ENCODE measurements at places on chromosomes 1 and 21.
A peak's percentile ranks its signal among the peaks of the same experiment; 100 is the strongest.

- H3K36me3 ChIP-seq: no peaks in the 10 kb centered on the region
- H3K27ac ChIP-seq: no peak overlapping the region
- no peaks in the 10 kb centered on the region for H3K4me1 ChIP-seq
- DNase-seq: no peak
These were observed 372.3 kb downstream of the SMYD3 start for GRCh38 chr1:246134789-246135188.

- no peaks in the 10 kb centered on the region for H3K4me1 ChIP-seq
- no peaks in the 10 kb centered on the region for H3K36me3 ChIP-seq
- DNase-seq: no peak
- H3K4me3 ChIP-seq: no peak overlapping the region
- peaks cover 14% of the 10 kb centered on the region for H3K27me3 ChIP-seq
These were observed 133.3 kb downstream of the PGBD5 start for GRCh38 chr1:230292689-230293389.

GRCh38 chr1:71689635-71690034 is 592.7 kb downstream of the NEGR1 start:
- H3K27ac ChIP-seq: no peak overlapping the region
- H3K4me1 ChIP-seq: no peaks in the 10 kb centered on the region

DNA sequence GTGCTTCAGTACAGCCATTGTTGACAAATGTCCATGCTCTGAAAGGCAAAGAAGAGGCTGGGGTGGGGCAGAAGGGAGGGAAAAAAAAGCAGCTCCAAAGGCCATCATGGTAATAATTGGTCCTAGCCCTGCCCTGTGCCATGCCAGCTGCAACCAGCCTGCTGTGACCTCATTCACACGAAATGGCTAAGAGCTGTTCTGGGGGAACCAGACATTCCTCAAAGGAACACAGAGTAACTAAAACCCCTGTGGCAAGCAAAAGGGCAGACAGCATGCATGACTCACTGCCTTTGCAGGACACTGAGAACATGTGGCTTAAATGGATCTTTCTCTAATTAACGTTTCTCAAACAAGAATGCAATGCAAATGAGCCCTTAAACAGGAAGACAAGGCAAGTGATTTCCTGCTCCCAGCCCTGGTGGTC is 42.3 kb downstream of the STYXL2 start:
- no peaks in the 10 kb centered on the region for H3K36me3 ChIP-seq
- no peak overlapping the region for H3K4me3 ChIP-seq
- H3K4me1 ChIP-seq: no peaks in the 10 kb centered on the region
- no peak for DNase-seq

DNA sequence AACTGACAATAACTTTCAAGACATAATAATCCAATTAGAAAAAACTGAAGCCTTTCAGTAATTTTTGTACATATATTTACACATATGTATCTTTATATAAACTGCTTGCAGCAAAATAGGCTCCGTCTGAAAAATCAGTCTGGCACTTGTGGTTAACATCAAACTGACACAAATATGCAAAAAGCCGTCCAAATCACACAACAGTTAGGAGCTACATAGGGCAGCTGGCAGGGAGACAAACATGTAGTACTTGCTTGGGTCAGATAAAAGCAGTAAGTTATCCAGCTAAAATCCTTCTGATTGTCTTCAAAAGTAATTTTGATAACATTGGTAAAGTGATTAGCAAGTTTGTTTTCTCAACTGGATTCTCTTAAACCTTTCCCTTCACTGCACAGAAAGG is 14.7 kb upstream of the GUCA2A start:
- DNase-seq: no peak
- H3K36me3 ChIP-seq: peaks cover 3% of the 10 kb centered on the region
- H3K4me1 ChIP-seq: no peaks in the 10 kb centered on the region
- no peak overlapping the region for H3K27ac ChIP-seq
- no peaks in the 10 kb centered on the region for H3K27me3 ChIP-seq
- no peak overlapping the region for H3K4me3 ChIP-seq

DNA sequence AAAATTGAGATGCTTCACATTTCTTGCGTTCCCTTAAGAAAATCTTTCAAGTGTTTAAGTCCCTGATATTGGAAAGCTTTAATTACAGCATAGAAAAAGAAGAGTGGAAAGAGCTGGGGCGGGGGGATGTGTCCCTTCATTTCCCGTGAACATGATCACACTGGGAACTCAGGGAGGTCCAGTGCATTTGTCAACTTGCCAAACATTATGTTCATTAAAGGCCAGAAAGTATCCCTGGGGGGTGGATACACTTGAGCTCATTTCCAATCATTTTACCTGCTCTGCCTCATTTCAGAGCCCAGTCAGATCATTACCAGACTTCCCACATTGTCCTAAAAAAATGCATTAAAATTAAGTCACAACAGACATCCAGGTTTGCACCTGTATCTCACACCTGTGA is 123.6 kb upstream of the KCNJ15 start:
- no peak overlapping the region for H3K27ac ChIP-seq
- no peaks in the 10 kb centered on the region for H3K4me1 ChIP-seq
- H3K27me3 ChIP-seq: peaks cover 4% of the 10 kb centered on the region
- no peaks in the 10 kb centered on the region for H3K36me3 ChIP-seq

DNA sequence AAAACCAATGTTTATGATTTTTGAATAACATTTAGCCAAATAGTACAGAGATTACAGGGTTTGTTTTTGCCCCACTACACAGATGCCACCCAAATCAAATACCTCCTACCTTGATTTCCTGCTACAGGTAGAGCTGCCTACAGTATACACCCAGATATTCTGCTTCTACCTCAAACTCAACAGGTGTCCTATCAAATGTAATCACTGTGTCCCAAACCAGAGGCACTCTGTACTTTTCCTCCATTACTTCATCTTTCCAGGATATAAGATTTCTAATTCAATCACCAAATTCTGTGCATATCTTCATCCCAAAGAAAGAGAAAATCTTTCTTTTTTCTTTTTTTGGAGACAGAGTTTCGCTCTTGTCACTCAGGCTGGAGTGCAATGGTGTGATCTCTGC is 9.6 kb downstream of the PUM1 start:
- peaks cover 57% of the 10 kb centered on the region for H3K36me3 ChIP-seq
- H3K4me3 ChIP-seq: no peak overlapping the region
- DNase-seq: no peak

GRCh38 chr1:15459771-15460707 is 3.5 kb downstream of the CELA2A start:
- peaks cover 11% of the 10 kb centered on the region for H3K27me3 ChIP-seq
- no peak overlapping the region for H3K4me3 ChIP-seq
- H3K36me3 ChIP-seq: no peaks in the 10 kb centered on the region
- peaks cover 3% of the 10 kb centered on the region for H3K4me1 ChIP-seq

DNA sequence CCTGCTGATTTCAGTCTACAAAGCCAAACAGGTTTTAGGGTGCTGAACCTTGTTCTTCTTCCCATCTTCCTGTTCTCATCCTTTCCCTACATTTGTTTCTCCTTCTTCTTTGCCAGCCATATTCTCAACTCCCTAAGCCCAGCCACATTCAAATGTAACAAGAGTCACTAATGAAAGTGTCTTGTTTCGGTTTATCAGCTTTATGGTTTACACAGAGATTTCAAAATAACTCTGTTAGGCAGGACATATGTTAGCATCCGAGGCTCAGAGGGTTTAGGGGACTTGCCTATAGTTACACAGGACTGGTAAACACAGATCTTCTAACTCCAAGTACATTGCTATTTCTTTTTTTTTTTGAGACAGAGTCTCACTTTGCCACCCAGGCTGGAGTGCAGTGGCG is 61.3 kb downstream of the NDUFS5 start:
- peaks cover 23% of the 10 kb centered on the region for H3K27me3 ChIP-seq
- peaks cover 6% of the 10 kb centered on the region for H3K4me1 ChIP-seq
- no peak overlapping the region for H3K27ac ChIP-seq
- DNase-seq: no peak

DNA sequence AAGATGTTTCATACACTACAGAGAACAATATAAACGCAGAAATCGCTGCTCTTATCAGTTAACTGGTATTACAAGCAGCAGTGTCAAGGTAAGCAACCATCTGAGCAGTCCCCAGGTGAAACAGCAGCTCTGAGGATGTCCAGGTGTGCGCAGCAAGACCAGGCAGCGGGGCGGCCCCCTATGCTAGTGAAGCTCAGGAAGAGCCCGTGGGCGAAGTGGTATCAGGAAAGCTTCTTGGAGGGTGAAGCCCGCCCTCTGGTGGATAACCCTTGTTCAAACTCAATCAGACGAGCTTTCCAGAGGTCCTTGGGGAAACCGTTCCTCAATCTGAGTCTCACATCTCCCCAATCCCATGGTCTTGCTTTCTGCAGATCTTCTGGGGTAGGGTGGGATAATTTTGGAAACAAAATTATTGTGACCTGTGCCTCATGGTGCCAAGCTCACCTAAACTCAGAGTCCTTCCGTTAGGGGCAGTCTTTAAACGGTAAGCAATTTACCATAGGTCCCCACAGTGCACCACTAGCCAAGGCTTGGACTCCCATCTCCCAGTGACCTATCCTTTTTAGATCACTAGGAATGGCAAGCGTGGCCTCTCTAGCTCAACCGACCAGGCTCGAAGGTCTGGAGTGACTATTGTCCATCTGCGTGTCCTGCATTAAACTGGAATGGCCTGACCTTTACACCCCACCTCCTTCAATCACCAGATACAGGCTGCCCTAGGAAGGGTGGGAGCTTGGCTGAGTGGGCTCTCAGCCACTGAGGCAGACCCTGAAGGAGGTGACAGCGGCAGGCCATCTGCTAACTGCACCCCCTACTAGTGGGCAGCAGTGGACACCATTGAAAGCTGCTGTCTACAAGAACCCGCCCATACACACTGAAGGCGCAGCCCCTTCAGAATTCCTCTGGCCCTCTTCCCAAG is 13.6 kb upstream of the FAM110D start:
- H3K36me3 ChIP-seq: no peaks in the 10 kb centered on the region
- no peak overlapping the region for H3K4me3 ChIP-seq
- peaks cover 2% of the 10 kb centered on the region for H3K4me1 ChIP-seq

GRCh38 chr1:236009191-236009590 is 55.7 kb downstream of the NID1 start:
- peaks cover 2% of the 10 kb centered on the region for H3K4me1 ChIP-seq
- no peak for DNase-seq
- H3K27ac ChIP-seq: no peak overlapping the region
- H3K4me3 ChIP-seq: no peak overlapping the region

- H3K27me3 ChIP-seq: peaks cover 68% of the 10 kb centered on the region
- H3K36me3 ChIP-seq: no peaks in the 10 kb centered on the region
- no peaks in the 10 kb centered on the region for H3K4me1 ChIP-seq
These were observed 12.2 kb downstream of the HLX start for GRCh38 chr1:220891224-220892085.

DNA sequence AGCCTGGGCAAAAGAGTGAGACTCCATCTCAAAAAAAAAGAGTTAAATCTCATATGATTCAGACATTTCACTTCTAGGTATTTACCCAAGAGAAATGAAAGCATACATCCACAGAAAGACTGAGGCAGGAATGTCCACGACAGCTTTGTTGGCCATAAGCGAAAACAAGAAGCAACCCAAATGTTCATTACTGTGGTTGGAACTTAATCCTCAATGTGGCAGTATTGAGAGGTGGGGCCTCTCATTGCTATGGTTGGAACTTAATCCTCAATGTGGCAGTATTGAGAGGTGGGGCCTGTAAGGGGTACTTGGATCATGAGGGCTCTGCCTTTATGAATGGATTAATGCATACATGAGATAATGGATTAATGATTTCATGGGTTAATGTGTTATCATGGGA is 15.2 kb downstream of the C21orf58 start:
- no peak overlapping the region for H3K4me3 ChIP-seq
- peaks cover 53% of the 10 kb centered on the region for H3K36me3 ChIP-seq
- H3K27ac ChIP-seq: no peak overlapping the region

- no peaks in the 10 kb centered on the region for H3K27me3 ChIP-seq
- peaks cover 21% of the 10 kb centered on the region for H3K36me3 ChIP-seq
- DNase-seq: no peak
- H3K4me1 ChIP-seq: peaks cover 29% of the 10 kb centered on the region
- peak overlapping the region; percentile 18 for H3K27ac ChIP-seq
These were observed 12.6 kb downstream of the MTF1 start for GRCh38 chr1:37846647-37847339.

- no peak for DNase-seq
- H3K27ac ChIP-seq: peak overlapping the region; percentile 68
- peak overlapping the region; percentile 23 for H3K4me3 ChIP-seq
- H3K27me3 ChIP-seq: no peaks in the 10 kb centered on the region
- no peaks in the 10 kb centered on the region for H3K36me3 ChIP-seq
These were observed 6.5 kb upstream of the SEMA4A start for GRCh38 chr1:156146769-156147405.

GRCh38 chr1:22597301-22597965 is 34.1 kb downstream of the EPHA8 start:
- H3K27ac ChIP-seq: no peak overlapping the region
- no peaks in the 10 kb centered on the region for H3K4me1 ChIP-seq
- no peaks in the 10 kb centered on the region for H3K36me3 ChIP-seq
- DNase-seq: no peak
- no peak overlapping the region for H3K4me3 ChIP-seq
- no peaks in the 10 kb centered on the region for H3K27me3 ChIP-seq

DNA sequence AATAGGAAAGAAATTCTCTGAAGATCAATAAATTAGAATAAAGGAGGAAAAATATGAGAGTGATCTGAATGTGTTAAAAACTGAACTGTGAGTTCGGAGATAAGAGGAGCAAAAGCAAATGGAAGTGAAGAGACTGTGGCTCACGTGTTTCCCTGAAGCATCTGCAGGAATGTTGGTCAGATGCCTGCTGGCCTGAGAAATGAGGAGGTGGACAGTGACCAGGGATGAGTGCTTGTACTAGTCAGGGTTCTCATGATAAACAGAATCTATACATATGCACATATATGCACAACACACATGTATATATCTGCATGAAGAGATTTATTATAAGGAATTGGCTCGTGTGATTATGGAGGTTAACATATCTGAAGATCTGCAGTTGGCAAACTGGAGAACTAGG is 103.4 kb upstream of the TIAM1 start:
- no peaks in the 10 kb centered on the region for H3K27me3 ChIP-seq
- no peak for DNase-seq
- H3K36me3 ChIP-seq: peaks cover 10% of the 10 kb centered on the region
- no peak overlapping the region for H3K4me3 ChIP-seq
- H3K4me1 ChIP-seq: peaks cover 33% of the 10 kb centered on the region

- peaks cover 16% of the 10 kb centered on the region for H3K27me3 ChIP-seq
- H3K36me3 ChIP-seq: no peaks in the 10 kb centered on the region
- H3K4me3 ChIP-seq: no peak overlapping the region
- H3K27ac ChIP-seq: no peak overlapping the region
- no peak for DNase-seq
These were observed 72.5 kb downstream of the ENAH start for GRCh38 chr1:225580238-225581099.

GRCh38 chr1:151907363-151908139 is 1.8 kb downstream of the THEM4 start:
- peak overlapping the region; percentile 66 for H3K27ac ChIP-seq
- H3K27me3 ChIP-seq: peaks cover 2% of the 10 kb centered on the region
- H3K4me3 ChIP-seq: peak overlapping the region; percentile 82
- peaks cover 56% of the 10 kb centered on the region for H3K4me1 ChIP-seq
- no peak for DNase-seq
- peaks cover 50% of the 10 kb centered on the region for H3K36me3 ChIP-seq

Data from activated CD4-positive, alpha-beta memory T cell treated with anti-CD3 and anti-CD28 coated beads, Interleukin-2, amount 10 ng/mL, durations not matched to agents 7 days and 5 days (primary cell).